Stimulated activated CD8-positive, alpha-beta memory T cell treated with anti-CD3 and anti-CD28 coated beads, Interleukin-4, amount 100 ng/mL, for 1 hour (primary cell): ENCODE measurements at places on chromosomes 13 and 19.
A peak's percentile ranks its signal among the peaks of the same experiment; 100 is the strongest.

DNA sequence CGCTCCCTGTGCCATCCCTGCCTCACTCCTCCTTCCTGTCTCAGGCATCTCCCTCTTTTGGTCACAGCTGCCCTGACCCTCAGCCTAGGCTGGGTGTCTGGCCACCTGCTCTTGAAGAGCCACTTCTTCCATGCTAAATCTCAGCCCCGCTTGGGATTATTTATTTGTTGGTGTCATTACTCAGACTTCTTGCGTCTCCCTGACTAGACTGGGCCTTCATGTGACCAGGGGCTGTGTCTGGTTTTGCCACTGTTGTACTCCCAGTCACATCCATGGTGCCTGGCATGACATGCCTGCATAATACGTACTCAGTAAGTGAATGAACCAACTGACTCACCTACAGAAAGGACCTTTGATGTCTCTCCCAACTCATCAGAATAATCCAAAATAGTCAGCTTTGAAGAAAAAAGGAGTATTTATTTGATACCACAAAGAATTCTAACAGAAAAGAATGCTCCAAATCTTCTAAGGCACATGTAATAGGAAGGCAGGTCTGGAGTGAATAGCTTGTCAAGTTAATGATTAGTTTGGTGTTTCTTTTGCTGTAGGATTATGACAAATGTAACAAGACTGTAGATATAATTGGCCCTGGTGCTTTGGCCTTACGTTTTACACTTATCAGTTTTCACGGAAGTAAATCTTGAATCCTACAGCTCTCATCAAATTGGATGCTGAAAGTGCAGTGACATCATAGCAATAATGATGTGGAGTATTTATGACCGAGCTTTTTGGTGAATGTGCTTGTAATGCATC is 84.0 kb downstream of the ALOX5AP start:
- DNase-seq, result no peak

DNA sequence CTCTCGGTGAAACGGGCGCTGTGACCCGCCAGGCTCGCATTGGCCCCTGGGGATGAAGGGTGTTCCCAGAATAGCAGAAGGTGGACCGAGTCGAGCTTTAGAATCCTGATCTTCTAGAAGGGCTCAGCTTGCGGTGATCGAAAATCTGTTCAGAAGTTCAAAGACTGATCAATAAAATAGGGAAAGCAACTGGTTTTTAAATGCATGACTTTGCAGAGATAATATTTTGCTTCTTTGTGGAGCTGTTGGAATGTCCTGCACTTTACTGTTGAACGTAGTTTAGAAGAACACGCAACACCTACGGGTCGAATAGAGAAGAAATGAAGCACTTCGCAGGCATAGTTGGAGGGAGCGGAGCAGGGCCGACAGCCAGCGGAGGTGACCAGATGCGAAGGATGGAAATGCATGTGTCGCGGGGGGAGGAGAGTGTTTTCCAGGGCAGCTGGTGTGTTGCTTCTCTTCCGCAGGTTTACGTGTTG is 766 bp downstream of the CEBPG start:
- DNase-seq, result peak; percentile 7

DNA sequence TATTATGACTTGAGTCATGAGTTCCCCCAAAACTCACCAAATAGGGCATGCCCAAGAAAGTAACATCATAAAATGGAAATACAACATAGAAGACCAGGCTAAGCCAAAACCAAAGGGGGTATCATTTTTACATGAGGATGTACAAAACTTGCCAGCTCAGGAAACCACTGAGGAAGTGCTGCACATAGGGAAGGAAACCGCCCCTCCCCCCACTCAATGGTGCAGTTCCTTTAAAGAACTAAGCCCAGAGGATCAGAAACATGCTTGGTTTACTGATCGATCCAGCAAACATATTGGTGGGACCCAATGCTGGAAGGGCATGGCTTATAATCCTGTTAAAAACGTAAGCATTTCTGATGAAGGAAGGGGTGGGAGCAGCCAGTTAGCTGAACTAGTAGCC is 4.2 kb upstream of the ZNF486 start:
- DNase-seq, result no peak

- DNase-seq, result no peak
Measured at GRCh38 chr19:45231891-45232290, 13.3 kb downstream of the EXOC3L2 start.

- no peak for DNase-seq
Measured at GRCh38 chr19:49366110-49366509, 2.4 kb downstream of the DKKL1 start.

DNA sequence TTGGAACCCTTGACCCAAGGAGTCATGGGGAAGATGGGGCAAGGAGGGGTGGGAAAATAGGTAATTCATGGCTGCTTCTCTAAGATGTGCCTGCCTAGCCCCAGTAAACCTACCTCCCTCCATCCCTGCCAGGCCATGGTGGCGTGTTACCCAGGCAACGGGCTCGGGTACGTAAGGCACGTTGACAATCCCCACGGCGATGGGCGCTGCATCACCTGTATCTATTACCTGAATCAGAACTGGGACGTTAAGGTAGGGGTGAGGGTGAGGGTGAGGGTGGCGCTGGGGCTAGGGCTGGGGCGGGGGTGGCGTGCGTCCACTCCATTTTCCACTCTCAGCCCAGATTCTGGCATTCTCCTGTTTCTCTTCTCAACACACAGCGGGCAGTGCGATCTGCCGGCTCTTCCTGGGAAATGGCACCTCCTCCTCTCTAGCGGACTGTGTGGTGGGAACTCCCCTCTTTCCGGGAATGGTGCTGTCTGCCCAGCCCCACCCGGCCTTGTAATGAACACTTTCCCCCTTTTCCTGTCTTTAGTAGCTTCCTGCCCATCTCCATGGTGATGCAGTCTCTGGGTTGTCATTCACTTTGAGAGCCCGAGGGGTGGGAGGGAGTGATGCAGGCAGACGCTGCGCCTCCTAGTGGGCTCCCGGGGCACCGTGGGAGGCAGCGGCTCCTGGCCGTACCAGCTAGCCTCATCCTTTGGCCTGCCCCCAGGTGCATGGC is 7.6 kb downstream of the EGLN2 start:
- DNase-seq, result no peak

- no peak for DNase-seq
Measured at GRCh38 chr13:35733827-35734226, 257.3 kb upstream of the MAB21L1 start.

DNA sequence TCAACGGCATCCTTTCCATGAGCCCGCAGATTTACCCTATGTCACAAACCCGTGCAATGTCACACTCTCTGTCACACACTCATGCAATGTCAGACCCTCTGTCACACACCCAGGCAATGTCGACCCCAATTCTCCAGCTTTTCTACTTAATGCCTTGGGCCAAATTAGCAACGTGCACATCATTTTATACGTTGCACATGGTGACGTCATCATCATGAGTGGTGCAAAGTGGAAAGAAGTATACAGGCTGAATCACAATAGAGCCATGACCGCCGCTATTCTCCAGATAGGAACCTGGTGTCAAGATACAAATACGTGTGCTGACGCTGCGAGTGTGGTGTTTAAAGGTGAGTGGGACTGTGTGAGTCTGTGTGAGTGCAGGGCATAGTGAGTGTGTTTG is 21.7 kb upstream of the ZNF845 start:
- no peak for DNase-seq

DNA sequence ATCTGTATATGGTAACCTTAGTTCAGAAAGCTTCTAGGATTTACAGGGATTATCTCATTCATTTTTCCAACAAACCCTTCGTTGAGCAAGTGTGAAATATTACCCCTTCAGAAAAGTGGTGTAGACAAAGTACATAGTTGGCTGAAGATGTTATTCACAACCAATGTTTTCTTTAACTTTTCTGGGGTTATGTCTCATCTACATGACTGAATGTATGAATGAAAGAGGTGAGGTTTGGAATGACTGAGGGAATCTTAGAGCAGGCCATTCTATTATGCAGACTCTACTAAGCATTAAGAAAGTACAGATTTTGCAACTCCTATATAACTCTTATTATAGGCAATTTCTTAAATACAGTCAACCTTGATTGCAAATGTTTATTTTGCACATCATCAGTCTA is 167.2 kb downstream of the NDFIP2 start:
- no peak for DNase-seq

DNA sequence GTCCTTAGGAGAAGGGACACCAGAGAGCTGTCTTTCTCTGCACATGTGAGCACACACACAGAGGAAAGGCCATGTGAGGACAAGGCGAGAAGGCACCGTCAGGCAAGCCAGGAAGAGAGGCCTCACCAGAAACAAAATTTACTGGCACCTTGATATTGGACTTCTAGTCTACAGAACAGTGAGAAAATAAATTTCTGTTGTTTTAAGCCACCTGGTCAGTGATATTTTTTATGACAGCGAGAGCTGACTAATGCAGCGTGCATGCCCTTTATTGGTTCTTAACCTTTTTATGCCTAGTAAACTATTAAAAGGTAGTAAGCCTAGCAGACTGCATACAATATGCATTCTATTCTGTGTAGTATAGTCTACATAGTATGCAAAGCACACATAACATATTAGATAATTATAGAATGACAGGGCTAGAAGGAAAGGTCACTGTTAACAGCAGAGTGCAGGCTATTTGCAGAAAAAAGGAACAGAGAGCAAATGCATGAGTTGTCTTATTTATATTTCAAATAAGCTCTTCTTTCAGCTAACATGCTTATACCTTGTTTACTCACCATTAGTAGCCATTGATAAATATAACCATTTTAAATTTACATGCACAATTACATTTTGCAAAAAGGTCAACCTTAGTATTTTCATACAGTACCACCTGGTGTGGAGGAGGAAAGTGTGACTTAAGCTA is 25.2 kb upstream of the KATNAL1 start:
- DNase-seq, result no peak

DNA sequence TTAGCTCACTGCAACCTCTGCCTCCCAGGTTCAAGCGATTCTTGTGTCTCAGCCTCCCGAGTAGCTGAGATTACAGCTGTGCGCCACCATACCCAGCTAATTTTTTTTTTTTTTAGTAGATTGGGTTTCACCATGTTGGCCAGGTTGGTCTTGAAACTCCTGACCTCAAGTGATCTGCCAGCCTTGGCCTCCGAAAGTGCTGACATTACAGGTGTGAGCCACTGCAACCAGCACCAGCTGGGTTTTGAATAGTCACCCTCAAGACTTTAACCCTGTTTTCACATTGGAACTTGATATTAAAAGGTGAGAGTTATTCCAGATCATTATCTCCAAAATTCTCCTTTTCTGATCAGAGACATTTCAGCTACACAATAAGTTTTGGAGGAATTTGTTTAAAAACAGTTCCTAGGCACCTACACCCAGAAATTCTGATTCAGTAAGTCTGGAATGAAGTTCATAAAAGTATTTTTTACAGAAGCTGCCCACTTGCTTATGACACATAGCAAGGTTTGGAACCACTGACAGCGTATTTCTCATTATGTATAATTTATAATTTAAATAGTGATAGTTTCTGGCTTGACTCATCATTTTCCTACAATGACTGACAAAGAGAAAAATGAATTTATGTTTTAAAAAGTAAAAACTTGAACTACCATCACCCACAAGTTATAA is 417.3 kb downstream of the DIAPH3 start:
- no peak for DNase-seq

DNA sequence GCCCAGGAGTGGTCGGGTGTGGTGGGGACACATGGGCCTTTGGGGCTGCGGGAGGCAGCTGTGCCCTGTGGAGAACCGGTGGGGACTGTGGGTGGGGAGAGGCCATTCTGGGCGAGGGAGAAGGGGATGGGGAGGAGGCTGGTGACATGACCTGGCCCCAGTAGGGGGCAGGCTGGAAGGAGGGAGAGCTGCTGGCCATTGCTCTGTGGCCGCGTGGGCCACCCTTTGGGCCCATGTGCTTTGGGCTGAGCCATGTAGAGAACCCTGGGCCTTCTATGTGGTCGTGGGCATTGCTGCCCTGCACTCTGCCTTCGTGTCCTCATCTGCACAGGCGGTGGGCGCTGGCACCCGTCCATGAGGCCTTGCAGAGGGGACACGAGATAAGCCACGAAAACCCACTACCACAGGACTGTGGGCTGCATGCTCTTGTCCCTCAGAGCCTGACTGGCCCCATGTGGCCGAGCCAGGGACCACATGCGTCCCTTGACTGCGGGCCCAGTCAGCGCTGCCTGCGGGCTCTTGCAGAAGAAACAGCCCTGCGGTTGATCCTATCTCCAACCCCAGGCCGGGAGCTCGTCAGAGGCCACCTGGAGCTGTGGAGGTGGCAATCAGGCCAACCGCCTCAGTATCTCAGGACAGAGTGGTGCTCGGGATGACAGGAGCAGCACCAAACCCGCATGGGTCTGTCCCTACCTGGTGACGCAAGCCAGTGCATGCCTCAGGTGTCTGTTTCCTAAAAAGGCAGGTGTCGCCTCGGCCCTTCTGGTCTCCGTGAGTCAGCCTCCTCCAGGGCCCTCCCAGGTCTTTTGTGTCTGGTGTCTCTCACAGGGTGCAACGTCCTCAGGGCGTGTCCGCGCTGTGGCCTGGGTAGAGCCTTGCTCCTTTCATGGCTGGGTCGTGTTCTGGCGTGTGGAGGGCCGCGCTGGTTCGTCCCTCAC is 14.3 kb downstream of the FZR1 start:
- DNase-seq, result no peak
